Suppressor macrophage treated with lipopolysaccharide for 1 hour (primary cell): ENCODE measurements at places on chromosomes 7 and 10.

DNA sequence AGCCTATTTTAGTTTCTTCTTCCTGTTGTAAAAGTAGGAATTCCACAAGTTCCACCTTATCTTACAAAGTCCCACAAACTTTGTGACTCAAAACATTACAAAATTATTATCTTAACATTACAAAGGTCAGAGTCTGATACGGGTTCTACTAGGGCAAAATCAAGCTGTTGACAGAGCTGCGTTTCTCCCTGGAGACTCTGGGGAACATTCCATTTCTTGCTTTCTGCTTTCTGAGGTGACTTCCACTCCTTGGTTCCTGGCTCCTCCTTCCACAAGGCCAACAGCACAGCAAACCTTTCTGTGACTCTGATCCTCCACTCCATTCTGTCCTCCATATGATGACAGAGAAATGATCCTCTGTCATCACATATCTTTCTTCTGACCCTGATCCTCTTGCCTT lies 10.6 kb downstream of the OR2F1 start:
- no peak for DNase-seq

- no peak for DNase-seq
Observed at GRCh38 chr7:139505563-139505962, 17.9 kb upstream of the CLEC2L start.

- no peak for DNase-seq
Observed at GRCh38 chr10:133127291-133128125, 32.5 kb upstream of the KNDC1 start.

- DNase-seq: no peak
Observed at GRCh38 chr10:6542999-6543430, 37.1 kb downstream of the PRKCQ start.
